ENCODE measurements at places on chromosomes 5 and 9.

DNA sequence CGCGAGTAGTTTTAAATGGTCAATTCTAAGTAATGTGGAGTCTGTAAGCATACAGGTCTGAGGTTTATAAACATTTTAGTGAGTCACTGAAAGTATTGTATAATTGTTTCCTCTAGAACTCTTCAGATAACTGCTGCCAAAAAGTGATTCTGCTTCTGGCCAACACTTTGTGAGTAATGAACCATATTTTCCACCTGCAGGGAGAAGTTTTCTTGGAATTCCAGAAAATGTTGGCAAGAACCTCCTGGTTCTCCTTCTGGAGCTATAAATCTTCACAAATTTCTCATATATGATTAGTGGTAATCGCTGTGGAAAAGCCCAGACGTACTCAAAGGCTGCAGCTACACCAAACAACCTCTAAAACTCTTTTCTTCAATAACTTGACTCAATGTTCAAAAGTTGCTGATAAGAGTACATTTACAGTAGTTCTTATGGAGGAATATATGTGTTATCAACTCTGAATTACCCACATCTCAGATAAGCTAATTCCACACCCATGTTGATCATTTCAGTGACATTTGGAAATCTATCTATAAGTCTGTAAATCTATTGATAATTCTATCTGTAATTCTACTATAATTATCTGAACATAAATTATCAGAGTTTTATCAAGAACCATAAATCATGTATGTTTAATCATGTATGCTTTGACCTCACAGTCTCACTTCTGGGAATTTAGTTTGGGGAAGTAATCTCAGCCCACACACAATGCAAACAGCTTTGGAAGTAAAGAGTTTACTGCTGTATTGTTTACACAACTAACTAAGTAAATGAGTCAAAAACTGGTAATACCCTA, 74.1 kb downstream of the FNBP1 start:
- DNase-seq: no peak

DNA sequence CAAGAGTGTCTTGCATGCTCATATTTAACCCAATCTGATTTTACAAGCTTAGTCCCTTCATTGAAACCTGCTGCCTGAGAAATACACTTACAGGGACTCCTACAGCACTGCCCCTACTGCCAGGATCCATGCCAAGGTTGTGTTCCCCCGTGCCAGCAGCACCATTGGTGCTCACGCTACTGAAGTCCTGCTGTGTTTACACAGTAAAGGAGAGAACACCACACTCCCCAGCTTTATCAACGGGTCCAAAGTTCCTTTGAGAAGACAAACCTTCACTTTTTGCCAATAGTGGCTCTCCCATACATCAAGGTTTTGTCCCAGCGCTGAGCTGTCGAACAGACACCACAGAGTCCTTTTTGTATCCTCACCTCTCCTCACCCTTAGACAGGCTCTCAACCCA, 155.1 kb upstream of the WWC1 start:
- DNase-seq: no peak

- no peak for DNase-seq
Observed at GRCh38 chr5:73486119-73486899, 11.9 kb upstream of the BTF3 start.

DNA sequence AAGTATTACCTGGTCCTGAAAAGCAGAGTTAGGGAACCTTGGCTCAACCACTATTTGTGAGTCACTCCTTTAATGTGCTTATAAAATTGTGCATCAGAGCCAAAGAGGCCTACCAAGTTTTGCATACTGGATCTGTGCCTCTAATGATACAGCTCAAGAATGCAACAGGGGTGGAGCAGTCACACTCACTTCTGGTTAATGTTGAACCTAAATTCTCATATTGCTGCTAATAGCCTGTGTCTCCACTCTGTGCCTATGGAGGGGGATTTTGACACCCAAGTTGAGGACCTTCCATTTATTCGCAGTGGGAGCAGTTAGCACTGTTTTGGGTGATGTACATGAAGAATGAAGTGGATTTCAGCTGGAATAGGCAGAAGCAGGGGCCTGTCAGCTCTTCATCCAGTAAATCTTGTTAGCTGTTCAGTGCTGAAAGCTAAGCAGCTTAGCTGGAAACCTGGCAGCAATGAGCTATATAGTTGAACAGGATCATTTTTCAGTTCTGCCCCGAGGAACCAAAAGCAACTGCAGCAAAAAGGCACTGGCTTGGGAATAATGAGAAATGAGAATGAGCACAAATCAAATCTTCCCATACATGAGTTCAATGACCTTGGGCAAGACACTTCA, 9.7 kb downstream of the SH3TC2 start:
- peak; percentile 36 for DNase-seq

GRCh38 chr9:128921881-128922763, 1.3 kb downstream of the PHYHD1 start:
- DNase-seq: peak; percentile 88

- no peak for DNase-seq
Observed at GRCh38 chr5:55338810-55339243, 31.0 kb downstream of the MTREX start.

- no peak for DNase-seq
Observed at GRCh38 chr9:131608493-131609037, 63.2 kb downstream of the PRRT1B start.

GRCh38 chr9:112711050-112711689, 6.7 kb downstream of the INIP start:
- peak; percentile 45 for DNase-seq

DNA sequence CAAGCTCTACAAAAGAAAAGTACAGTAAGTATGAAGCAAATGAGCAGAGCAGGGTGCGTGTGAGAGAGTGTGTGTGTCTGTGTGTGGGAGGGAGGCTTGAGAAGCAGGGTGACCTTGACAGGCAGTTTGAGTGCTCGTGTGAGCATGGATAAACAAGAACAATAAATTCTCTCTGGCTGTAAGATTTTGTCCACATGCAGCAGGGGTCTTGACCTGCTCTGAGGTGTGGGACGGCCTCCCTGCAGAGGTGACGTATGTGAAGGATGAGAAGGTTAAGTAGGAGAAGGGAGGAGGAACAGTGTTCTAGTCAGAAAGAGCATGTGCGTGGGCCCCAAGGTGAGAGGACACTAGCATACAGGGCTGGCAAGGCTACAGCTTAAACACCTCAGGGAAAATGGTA, 49.0 kb downstream of the SPTLC1 start:
- DNase-seq: no peak

DNA sequence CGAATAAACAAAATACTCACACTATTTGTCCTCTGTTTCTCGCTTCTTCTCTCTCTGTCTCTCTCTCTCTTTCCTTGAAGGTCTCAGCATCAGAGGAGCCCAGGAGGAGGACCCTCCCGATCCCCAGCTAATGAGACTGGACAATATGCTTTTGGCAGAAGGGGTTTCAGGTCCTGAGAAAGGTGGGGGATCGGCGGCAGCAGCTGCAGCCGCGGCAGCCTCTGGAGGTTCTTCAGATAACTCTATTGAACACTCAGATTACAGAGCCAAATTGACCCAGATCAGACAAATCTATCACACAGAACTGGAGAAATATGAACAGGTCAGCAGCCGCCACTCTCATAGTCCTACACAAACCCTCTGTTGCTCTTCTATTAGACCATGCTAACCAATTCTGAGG, 168.4 kb downstream of the PBX3 start:
- no peak for DNase-seq

DNA sequence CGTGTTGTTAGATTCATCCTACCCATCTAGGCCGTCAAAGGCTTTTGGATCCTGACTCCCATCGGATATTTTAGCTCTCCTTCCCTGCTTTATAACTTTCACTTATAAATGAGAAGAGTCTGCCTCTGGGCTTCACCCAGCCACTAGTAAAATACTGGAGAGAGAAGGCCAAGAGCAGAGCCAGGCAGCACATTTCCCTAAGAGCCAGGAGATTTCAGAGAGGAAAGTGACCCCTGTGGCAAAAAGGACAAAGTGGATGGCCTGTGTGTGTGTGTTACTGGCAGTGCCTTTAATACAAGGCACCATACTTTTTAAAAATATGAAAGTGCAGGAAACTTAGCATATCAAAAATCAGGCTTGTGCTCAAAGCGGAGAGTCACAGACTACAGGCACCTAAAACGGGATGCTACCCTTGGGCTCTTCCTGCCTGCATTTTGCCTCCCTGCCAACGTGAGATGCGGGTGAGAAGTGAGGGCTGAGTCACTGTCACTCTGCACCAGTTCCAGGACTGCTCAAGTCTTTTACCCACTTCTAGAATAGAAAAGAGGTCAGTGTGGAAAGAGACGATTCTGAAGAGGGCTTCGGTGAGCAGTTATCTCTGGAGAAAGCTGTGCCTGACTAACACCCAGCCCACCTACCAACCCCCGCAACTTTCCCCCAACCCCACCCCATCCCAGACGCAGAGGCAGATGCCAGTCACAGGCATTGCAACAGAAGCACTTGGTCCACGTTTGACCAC, 15.9 kb downstream of the NFIL3 start:
- no peak for DNase-seq
